ENCODE measurements at places on chromosomes 6 and 20.
A peak's percentile ranks its signal among the peaks of the same experiment; 100 is the strongest.

DNA sequence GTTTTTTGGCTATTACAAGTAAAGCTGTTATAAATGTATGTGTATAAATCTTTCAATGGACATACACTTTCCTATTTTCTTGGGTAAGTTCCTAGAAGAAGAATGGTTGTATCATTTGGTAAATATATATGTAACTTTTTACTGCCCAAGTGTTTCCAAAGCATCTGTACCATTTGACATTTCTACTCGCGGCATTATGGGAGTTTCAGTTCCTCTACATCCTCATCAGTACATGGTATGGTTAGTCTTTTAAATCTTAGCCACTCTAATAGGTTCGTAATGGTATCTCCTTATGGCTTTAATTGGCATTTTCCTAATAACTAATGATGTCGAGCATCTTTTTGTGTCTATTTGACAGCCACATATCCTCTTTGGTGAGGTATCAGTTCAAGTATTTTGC is 12.9 kb downstream of the SNPH start:
- no peak for DNase-seq

GRCh38 chr6:135362124-135362523 is 135.4 kb downstream of the AHI1 start:
- DNase-seq = no peak

GRCh38 chr6:38482466-38482865 is 157.3 kb downstream of the BTBD9 start:
- no peak for DNase-seq

DNA sequence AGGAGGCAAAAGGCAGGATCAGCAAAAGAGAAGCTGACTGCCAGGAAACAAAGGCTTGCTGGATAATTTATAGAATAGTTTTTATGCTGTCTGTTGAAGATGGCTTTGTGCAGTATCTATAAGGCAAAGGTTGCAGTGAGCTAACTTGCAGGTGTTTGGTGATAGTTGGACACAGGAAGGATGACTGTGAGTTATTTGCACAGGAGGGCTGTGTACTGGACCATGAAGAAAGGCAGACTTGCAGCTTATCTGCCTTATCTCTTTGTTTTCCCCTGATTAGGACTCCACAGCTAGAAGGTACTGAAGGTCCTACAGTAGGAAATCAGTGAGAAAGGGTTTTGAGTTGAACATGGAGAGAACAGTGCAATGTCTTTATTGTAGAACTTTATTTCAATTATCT is 2.1 kb downstream of the BTN1A1 start:
- DNase-seq = no peak

DNA sequence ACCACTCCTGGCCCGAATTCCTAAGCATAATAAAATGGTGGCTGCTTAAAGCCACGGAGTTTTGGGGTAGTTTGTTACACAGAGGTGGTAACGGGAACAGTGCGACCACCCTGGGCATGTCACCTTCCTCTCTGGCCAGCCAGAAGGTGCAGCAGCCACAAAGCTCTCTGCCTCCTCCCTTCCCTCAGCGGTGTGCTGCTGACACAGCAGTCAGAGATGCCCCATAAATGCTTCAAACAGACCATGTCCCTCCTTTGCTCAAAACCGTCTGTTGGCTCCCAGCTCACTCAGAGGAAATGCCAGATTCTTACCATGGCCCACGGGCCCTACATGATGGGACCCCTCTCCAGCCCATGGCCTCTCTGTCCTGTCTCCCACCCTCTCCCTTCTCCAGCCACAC is 12.1 kb upstream of the TCF15 start:
- no peak for DNase-seq

GRCh38 chr20:9200196-9200595 is 131.3 kb downstream of the PLCB4 start:
- DNase-seq = no peak

DNA sequence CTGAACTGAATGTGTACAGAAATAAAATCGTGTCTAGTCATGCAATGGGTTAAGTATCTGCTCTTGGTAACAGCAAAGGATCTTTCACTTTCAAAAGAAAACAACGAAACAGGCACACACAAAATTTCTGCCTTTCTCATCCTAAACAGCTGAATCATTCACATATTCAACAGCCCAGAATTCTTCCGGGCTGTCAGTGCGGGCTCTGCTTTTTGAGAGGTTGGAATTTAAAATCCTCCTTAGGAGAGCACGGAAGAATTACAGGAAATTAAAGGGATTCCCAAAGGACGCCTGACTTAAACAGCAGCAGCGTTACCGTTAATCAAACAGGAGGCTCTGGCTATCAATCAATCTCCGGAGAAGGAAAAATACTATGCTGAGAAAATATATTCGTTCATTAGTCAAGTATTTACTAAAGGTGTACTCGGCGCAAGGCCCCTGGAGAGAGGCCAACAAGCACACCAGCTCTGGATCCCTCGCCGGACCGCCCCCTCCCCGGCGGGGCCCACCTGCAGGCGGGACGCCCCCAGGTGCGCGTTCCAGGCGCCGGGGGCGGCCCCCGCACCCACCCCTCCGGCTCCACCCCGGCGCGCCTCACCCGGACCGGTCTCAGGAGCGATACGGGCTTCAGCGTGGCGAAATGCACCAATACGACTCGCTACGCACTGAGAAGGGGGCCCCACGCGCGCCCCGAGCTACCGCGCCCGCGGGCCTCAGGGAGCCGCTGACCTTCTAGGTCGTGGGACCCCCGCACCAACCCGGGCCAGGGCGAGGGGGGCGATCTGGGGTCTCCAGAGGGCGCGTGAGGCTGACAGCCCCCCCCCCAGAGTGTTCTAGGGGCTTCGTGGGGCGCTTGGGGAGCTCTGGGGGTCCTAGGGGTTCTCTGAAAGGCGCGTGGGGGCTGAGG is 1.0 kb downstream of the NAPB start:
- peak; percentile 43 for DNase-seq

DNA sequence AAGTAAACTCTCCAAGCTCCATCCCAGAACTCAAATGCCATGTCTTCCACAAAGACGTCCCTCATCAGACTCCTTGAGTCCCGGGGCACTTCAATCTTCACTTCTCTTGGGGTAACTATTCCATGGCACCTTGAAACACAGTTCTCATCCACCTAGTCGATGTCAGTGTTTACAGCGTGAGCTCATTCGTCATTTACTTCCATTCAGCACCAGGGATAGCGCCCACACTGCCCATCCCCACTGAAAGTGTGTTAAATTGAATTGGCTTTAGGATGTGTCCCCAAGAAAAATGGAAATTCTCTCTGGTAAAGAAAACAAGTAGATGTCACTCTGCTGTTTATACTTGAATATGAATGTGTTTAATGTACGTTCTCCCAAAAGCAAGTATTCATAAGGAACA is 31.3 kb downstream of the KCNK15 start:
- DNase-seq = no peak

- no peak for DNase-seq
These were observed 121.0 kb downstream of the JARID2 start for GRCh38 chr6:15366879-15367278.

DNA sequence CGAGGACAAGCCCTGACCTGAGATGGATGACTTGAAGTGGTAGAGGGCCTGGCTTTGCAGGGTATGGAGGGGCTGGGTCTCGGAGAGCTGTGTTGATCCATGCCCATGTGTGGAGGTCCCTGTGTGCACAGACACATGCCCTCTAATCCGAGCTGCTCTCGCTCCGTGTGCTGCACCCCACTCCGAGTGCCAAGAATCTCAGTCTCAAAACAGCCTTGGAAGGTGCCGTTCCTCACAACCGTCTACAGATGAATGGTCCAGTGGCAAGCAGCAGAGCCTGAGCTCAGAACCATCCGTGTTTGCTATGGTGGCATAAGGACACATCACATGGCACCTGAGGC is 92.4 kb downstream of the RAMACL start:
- no peak for DNase-seq

GRCh38 chr6:18246205-18246604 is 18.1 kb downstream of the DEK start:
- no peak for DNase-seq

Measured in activated CD4-positive, alpha-beta T cell treated with anti-CD3 and anti-CD28 coated beads, Interleukin-2, amount 50 U/mL, for 4 hours (primary cell).